Stimulated activated CD8-positive, alpha-beta memory T cell treated with anti-CD3 and anti-CD28 coated beads, Interleukin-4, amount 100 ng/mL, for 24 hours (primary cell): ENCODE measurements at places on chromosomes 3 and 15.

GRCh38 chr15:97446138-97446537, 514.4 kb upstream of the ARRDC4 start:
- DNase-seq = no peak

GRCh38 chr15:50123861-50124557, 5.0 kb upstream of the ATP8B4 start:
- DNase-seq = no peak

GRCh38 chr3:62669161-62669560, 206.1 kb downstream of the CADPS start:
- DNase-seq = no peak

- DNase-seq = peak; percentile 59
Measured at GRCh38 chr3:195906865-195907683, 1.3 kb downstream of the TNK2 start.

DNA sequence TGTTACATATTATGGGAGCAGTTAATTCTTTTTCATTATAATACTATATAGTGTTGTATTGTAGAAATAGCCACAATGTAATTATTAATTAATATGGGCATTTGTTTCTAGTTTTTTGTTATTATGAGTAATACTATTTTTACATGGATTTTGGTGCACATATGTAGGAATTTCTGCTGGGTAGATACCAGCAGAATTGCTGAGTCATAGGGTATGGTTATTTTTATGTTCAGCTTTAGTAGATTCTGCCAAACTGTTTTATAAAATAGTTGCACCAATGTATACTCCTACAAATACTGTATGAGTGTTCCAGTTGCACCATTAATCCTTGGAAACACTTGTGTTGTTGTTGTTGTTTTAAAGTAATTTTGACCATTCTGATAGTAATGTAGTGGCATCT, 91.5 kb downstream of the SH3GL3 start:
- DNase-seq = no peak

- DNase-seq = no peak
Measured at GRCh38 chr3:181782306-181782954, 70.7 kb downstream of the SOX2 start.

GRCh38 chr15:39431376-39431775, 149.5 kb upstream of the THBS1 start:
- no peak for DNase-seq

GRCh38 chr3:59481776-59482400, 432.1 kb upstream of the CFAP20DC start:
- no peak for DNase-seq

DNA sequence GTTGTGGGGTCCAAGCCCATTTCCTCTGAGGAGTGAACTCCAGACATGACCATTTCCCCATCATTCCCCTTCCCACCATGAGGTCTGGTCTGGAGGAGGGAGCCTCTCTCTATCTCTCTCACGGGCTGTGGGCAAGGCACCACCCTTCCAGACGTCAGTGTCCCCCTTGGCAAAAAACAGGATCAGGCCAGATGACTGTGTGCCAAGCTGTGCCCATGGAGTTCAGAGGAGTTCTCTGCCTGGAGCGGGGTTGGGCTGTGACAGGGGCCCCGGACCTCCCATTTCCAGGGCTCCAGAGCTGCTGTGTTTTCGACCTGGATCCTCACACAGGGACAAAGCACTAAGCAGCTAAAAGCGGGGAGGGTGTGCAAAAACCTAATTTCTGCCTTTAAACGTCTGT, 124.5 kb downstream of the RAB11A start:
- DNase-seq = no peak

DNA sequence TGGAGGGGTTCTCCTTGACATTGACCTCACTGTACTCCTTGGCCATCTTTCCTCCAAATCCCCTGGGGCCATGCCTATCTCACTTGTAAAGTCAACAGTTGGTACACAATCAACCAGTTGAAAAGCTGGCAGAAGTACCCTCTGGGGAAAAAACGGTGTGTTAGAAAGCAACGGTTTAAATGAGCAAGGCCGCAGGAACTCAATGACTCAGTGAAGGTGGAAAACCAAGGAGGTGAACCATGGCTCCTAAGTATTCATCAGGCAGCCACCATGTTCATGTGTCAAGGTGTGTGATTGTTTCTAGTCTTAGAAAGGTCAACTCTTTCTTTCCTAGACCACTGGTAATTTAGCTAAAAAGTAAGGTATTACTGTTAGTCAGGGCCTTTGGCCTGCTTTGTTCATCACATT, 130.9 kb upstream of the SATB1 start:
- DNase-seq = no peak

GRCh38 chr3:159791336-159791735, 197.3 kb upstream of the IL12A start:
- DNase-seq = no peak

DNA sequence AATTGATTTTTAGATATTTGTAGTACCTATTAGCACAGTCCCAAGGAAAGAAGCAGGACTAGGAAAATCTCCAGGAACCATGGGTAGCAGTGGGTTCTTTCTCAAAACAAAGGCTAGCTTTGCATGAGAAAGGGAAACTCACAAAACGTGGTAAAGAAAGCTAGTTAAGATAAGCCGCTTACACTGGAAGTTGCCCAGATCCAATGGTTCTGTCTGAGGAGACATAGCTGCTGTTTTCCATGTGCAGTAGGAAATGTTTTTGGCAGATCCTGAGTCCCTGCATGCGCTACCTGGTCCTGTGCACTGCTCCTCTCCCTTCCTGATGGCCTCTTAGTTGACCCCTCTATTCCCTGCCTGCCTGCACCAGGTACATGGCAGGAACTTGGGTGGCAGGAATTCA, 60.4 kb downstream of the TFG start:
- DNase-seq = no peak

- no peak for DNase-seq
Measured at GRCh38 chr3:32421991-32422859, 30.6 kb downstream of the CMTM7 start.

DNA sequence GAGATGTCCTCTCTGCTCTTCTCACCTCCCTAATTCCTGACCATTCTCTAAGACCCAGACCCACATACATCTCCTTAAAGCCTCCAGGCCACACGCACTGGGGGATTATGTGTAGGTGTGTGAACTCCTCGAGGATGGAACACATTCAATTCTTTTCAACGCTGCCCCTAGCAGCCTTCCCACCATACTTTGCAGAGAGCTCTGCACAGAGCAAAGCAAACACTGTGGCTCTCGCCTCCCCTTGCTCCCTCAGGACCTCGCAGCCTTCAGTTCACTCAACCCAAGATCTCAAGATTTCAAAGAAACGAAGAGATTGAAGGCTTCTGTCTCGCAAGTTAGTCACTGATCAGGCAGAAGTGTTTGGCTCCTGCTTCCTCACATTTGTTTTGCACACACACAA, 6.0 kb downstream of the ACTC1 start:
- DNase-seq = no peak

DNA sequence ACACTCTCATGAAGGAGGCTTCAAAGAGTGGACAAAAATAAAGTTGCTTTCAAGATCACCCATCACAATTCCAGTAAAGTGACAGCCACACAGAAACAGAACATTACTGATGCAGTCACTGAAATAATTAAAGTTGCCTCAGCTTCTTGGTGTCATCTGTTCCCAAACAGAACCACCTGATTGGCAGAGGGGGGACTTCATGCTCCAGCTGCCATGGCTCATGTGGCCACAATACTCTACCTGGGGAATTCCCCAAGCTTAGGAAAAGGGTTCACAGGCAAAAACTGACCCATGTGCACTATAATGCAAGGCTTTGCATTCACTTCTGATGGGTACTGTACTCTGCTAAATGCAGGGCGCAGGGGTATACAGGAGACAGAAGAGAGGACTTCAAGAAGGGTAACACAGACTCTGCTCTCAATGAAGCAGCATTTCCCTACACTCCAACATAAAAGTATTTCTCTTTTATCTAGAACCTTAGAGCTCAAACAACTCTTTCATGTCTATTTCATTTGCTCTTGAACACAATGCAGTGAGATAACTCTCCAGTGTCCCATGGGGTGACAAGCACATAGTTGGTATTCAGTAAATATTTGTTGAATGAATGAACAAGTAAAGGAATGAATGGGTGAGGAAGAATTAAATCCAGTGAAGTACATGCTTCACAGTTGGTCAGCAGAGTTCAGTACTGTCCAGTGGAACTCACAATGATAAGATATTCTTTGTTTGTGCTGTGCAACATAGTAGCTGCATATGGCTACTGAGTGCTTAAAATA, 8.6 kb upstream of the CTNNB1 start:
- no peak for DNase-seq

DNA sequence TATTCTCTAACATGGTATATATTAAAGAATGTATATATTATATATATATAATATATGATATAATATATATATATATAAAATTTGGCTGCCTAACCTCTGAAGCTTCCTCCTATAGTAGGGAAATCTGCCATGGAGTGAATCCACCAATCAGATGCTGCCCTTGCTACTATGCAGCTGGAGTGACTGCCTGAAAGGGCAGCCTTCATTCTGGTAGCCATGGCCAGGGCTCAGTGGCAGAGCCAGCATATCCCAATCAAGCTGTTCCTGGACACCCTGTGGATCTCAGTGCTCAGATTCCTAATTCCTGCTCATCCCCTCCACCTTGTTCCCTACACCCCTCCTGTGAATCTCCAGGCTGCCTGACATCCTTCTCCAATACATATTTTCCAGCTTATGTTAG, 2.2 kb upstream of the SH3GL3 start:
- DNase-seq = no peak

DNA sequence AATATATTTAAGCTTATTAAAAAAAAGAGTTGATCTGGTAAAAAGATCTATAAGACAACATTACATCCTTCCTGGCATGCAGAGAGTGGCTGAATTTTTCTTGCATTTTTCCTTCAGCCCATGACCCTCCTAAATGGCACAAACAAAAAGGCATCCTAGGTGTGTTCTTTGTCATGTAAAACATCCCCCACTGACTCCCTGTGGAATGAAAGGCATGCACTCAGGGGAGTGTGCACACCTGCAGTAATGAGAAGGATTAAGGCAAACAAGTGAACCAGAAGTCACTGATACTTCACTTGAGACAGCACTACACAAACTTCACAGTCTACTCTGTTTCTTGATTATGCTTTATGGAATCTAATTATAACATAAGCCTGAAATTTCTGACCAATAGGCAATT, 195.0 kb downstream of the RBMS3 start:
- DNase-seq = no peak

DNA sequence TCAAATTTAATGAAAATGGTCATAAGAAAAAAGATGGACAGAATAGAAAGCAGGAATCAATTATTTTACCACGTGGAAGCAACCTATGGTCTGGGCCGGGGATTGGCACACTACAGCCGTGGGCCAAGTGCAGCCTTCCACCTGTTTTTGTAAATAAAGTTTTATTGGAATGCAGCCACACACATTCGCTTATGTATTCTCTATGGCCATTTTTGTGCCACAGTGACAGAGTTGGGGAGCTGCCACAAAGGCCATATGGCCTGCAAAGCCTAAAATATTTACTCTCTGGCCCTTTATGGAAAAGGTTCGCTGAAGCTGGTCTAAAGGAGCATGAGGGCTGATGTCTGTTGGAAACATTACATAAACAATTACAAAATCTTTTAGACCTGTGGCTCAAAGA, 144.8 kb downstream of the TMCO5A start:
- DNase-seq = no peak

DNA sequence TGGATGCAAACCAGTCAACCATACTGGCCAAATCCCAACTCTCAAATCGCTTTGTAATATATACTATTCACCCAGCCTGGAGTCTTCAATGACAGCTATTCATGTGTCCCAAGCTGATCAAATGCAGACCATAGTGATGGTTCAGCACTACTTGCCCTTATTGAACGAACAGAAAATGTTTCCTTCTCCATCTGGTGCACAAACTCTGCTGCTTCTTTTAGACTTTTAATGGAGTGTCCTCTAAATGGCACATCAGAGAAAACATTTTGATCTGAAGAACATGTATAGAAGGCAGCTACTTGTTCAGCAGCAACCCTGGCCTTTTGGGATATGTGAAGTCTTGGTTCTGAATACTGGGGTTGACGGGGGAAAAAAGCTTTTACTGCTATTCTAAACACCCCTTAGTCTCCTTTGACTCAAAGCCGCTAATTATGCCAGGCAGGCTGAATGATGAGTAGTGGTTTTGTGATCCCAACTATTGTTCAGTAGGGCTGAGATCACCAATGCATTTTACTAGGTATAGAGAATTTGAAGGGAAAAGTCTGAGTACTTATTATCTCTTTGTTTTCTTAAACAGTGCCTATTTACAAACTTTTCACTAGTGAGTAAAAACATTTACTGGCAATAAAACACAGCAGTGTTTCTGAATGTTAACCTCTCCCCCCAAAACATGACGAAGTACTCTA, 781.2 kb downstream of the ROBO1 start:
- no peak for DNase-seq

DNA sequence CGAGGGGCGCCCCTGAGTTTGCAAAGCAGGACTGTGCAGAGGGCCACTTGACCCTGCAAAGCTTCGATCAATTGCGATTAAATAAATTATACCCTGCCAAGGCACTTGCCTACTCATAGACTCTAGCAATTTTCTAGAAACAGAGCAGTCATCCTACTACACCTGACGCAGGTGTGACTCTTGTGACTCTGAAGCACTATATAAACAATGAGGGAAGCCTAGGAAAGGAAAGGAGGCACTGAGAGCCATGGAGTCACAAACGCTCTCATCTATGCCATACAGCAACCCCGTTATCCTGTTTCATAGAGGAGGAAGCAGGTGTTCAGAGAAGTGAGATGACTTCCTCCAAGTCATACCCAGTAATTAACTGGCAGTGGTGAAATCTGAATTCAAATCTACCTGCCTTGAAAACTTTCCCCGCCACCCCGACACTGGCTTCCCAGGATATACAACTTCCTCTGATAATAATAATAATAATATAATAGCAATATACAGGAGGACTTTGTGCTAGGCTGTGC, 14.4 kb downstream of the ARHGEF3 start:
- no peak for DNase-seq

GRCh38 chr3:141876381-141876890, at the start of gene ATP1B3:
Gene ATP1B3 (plus strand): TSS chr3:141876643. CDS start chr3:141876802, 159 bp downstream.
- DNase-seq = peak; percentile 75

DNA sequence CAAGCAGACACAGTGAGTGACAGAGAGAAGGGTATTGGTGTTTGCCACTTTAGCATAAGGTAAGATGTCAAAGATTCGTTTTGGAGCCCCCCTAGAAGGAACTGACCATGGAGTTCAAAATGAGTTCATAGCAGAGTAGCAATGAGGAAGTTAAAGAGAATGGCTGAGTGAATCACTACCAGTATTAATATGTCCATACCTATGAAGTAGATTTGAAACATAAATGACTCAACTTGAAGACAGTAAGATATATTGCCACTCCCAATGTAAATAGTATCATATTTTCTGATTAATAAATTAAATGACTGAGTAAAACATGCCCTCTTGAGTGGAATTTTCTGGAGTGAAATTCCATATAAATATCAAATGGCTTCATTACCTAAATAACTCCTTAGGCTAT, 675.1 kb downstream of the NLGN1 start:
- DNase-seq = no peak

DNA sequence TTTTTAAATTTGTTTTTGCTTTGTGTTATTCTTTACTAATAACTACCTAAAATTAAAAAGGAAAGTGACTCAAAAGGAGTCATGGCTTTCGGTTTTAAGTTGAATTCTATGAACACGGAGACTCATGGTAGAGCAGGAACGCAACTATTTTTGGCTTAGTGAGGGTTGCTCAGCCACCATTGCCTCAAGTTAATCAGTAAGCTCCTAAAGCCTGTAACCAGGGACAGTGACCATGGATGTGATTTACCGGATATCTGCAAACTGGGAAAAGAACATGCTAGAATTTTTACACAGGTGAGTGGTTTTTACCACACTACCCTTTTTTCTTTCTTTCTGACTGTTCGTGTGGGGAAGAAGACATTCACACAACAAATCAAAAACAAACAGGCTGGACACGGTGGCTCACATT, 11.8 kb downstream of the SLC12A8 start:
- no peak for DNase-seq

- DNase-seq = no peak
Measured at GRCh38 chr3:113890256-113890900, 51.8 kb downstream of the GRAMD1C start.
